T-helper 9 cell (primary cell): ENCODE measurements at places on chromosomes 5 and 9.

DNA sequence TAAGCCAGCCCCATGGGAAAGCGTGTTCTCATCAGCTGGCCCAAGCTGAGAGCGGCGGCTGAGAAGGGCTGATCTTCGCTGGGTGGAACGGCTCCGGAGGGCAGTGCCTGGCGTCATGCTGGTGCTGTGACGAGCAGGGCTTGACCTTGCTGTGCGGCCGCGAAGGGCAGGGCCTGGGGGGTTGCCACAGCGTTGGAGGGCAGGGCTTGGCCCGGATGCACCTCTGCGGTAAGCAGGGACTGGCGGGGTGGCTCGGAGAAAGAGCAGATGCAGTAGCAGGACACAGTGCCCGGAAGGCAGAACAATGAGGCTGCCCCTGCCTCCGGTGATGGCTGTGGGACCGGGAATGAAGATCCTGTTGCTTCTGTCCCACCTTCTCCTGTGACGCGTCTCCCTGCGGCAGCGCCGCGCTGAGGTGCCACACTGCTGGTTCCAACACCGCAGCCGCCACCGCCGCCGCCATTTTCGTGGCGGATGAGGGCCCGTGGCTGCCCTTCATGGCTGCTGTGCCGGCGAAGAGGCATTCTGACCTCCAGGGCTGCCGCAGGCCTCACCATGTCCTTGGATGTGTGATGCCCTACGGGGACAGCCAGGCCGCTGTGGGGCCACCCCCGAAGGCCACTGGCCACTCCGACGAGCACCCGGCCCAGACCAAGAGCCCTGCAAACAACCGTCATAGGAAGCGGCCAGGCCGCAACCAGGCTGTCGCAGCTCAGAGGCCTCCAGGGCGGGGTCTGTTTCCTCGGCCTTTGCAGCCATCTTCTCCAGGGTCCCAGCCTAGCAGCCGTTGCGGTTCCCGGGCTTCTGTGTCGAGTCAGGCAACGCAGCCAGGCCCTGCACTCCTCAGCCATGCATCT, 890.5 kb upstream of the CTNND2 start:
- no peak for DNase-seq

GRCh38 chr9:2933165-2934095, 89.5 kb upstream of the PUM3 start:
- no peak for DNase-seq

DNA sequence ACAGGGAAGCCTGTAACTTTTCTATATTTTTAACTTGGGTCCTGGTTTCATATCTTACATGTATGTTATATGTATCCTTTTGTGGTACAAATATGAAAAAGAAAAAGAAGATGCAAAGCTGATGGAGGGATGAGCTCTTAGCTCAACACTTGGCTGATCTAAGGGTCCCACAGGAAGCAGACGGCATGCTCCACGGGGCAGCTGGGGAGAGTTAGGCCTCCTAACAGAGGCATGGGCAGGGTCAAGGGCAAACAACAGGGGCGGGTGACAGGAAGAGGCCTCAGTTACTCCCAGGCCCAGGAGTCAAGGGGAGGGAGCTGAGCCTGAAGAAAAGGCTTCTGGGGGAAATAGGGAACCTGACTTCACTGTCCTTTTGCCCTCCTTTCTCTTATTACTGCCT, 287.2 kb downstream of the ZSWIM6 start:
- no peak for DNase-seq

DNA sequence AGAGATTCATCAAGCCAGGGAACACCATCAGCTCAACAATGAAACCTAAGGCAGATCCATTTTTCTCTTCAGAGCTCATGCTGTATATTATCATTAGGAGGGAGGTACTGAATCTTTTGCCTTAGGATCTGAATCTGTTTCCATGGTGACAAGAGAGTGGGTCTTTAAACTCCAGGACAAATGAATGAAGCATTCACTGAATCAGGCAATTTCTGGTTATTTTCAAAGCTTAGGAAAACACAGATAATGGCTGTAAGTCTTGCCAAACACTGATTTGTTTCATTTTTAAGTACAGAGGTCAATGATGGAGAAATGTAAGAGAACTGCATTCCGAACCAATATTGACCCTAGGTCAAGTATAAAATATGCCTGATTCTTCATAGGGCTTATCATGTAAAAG, 84.9 kb downstream of the GNA14 start:
- DNase-seq: no peak
